ENCODE measurements at places on chromosomes 7 and 10. TPM values are rescaled to one million over a fixed set of nuclear protein-coding genes. Genes with fewer than 3 reads are reported as not detected.

The C10orf53 gene
- polyA plus RNA-seq = not detected

The C10orf95 gene
- polyA plus RNA-seq = 1.2 TPM

The ANXA11 gene
- polyA plus RNA-seq = 75.0 TPM

The OR6V1 gene
- polyA plus RNA-seq = not detected

The OPALIN gene
- not detected for polyA plus RNA-seq

The SYNPO2L gene
- not detected for polyA plus RNA-seq

The ODAD2 gene
- not detected for polyA plus RNA-seq

The FAM131B gene
- polyA plus RNA-seq = 0.58 TPM

The UCN3 gene
- not detected for polyA plus RNA-seq

DNA sequence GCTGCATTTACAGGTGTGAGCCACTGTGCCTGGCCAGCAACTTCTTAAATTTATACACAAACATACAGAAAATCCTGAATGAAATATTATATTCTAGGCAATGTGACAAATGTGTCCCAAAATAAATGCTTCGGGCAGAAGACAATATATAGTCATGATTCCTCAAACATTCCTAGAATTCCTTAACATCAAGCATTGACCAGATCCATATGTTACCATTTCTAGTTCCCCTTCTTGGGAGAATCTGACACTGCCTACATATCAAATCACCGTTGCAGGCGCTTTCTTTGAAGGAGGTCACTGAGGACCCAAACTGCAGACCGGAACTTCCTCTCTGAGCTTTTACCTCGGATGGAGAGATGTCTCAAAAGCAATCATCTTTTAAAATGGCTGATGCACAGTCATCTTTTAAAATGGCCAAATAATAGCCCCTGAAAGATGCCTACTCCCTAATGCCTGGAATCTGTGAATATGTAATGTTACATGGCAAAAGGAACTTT is 323.5 kb downstream of the PHF14 start:
- no peak for DNase-seq

- DNase-seq = no peak
Measured at GRCh38 chr10:74901301-74901700, 74.9 kb downstream of the KAT6B start.

DNA sequence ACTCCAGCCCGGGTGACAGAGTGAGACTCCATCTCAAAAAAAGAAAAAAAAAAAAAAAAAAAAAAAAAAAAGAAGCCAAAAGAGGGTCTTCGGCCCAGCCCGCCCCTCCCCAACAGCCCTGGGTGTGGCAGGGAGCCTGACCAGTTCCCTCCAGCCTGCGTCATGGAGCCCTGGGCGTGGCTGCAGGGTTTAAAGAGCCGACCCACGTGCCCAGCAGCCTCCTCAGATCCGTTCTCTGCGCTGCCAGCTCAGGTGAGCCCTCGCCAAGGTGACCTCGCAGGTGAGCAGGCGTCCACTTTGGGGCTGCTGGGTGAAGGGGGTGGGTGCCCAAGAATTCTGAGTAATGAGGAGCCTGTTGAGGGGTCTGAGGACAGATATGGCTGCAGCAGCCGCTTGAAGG is at the start of gene FXYD4:
FXYD4 (plus strand) TSS at position 219 of the 400 bp plus-strand sequence. CDS start 2,111 bp downstream, outside the sequence.
- DNase-seq = no peak

- DNase-seq = no peak
Measured at GRCh38 chr10:71865561-71866041, 14.6 kb upstream of the PSAP start.

GRCh38 chr10:38209332-38209731 is 115.2 kb downstream of the ZNF37A start:
- peak; percentile 0 for DNase-seq

DNA sequence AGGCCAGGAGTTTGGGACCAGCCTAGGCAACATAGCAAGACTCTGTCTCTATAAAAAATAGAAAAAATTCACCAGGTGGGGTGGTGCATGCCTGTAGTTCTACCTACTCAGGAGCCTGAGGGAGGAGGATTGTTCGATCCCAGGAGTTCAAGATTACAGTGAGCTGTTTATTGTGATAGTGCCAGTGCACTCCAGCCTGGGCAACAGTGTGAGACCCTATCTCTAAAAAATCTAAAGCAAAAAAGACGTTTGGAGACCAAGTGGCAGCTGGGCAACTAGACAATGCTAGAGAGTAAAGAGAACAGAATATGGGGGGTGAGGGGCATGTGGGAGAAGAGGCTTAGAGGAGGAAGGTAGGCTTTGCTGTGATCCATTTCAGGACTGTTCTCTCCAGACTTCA is 1.4 kb downstream of the PDSS1 start:
- no peak for DNase-seq

GRCh38 chr10:114334301-114334700 is 70.0 kb downstream of the AFAP1L2 start:
- no peak for DNase-seq

- DNase-seq = no peak
Measured at GRCh38 chr10:71045204-71045809, 156.9 kb upstream of the PCBD1 start.

GRCh38 chr10:121053151-121053550 is 202.0 kb downstream of the WDR11 start:
- no peak for DNase-seq

GRCh38 chr10:68606918-68607317 is 46.8 kb downstream of the TET1 start:
- DNase-seq = no peak

DNA sequence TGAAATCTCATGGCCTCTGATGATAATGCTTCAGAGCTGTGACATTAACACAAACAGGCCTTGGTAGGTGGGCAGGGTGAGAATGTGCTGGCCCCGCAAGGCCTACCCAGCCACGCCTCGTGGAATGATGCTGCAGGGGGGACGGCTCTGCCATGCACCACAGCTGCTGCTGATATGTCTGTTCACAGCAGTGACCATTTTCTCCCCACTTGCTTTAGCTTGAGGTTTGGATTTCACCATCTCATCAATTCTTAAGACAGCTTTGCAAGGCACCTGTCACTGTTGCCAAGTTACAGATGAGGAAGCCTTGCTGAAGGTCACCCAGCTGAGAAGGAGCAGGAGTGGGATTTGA is 128.3 kb downstream of the PTPN20 start:
- DNase-seq = no peak

- no peak for DNase-seq
Measured at GRCh38 chr10:11176746-11177145, 159.1 kb downstream of the CELF2 start.

GRCh38 chr7:128247640-128248194 is 6.6 kb downstream of the LEP start:
- DNase-seq = peak; percentile 44

- DNase-seq = no peak
Measured at GRCh38 chr10:49617121-49618020, 3.5 kb downstream of the CHAT start.

GRCh38 chr7:76409537-76409936 is at the start of gene SSC4D:
TSS of gene SSC4D (minus strand) at chr7:76409697. CDS start at chr7:76404439, 5,258 bp downstream.
- no peak for DNase-seq

- DNase-seq = peak; percentile 46
Measured at GRCh38 chr10:123945325-123945920, 53.8 kb upstream of the CPXM2 start.

- no peak for DNase-seq
Measured at GRCh38 chr7:16004702-16005101, 318.2 kb upstream of the MEOX2 start.

- DNase-seq = no peak
Measured at GRCh38 chr7:112790586-112791003, 402 bp upstream of the TMEM168 start.

DNA sequence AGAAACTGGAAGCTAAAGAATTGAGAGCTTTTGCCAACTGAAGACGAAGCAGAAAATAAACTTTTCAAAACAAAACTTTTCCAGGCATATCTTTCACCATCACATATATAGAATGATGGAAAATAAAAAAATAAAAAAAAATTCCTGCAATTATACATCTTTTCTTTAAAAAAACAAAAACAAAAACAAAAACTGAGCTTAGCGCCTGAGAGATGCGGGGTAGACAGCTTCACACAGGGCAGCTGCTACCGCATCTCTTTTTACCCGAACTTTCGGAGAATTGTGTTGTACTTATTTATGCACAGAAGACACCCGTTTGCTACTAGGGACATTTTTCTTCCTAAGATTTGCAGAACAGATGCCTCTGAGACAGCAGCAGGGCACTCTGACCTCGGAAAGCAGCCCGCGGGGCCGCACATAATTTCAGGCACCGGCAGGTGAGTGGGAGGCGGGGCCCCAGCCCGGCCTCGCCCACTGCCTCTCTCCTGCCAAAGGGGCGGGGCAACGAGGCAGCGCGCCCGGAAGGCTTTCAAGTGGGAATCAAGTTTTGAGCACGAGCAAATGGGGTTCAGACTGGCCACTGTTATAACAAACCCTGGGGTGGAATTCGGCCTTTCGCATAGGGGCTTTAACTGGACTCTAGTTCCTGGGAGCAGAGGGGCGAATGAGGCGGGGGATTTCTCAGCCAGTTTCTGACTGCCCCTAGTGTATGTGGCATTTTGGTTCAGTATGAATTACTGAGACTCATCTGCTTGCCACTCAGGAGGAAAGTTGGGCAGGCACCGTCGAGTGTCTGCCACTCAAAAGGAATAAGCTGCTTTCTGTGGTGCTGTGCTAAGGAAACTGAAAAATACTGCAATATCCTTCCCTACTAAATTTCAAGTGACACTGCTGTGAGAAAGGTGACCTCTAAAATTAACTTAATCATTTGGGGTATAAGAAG is 18.5 kb upstream of the FAM133B start:
- no peak for DNase-seq

- DNase-seq = peak; percentile 34
Measured at GRCh38 chr10:23174074-23174976, 17.8 kb upstream of the PTF1A start.

DNA sequence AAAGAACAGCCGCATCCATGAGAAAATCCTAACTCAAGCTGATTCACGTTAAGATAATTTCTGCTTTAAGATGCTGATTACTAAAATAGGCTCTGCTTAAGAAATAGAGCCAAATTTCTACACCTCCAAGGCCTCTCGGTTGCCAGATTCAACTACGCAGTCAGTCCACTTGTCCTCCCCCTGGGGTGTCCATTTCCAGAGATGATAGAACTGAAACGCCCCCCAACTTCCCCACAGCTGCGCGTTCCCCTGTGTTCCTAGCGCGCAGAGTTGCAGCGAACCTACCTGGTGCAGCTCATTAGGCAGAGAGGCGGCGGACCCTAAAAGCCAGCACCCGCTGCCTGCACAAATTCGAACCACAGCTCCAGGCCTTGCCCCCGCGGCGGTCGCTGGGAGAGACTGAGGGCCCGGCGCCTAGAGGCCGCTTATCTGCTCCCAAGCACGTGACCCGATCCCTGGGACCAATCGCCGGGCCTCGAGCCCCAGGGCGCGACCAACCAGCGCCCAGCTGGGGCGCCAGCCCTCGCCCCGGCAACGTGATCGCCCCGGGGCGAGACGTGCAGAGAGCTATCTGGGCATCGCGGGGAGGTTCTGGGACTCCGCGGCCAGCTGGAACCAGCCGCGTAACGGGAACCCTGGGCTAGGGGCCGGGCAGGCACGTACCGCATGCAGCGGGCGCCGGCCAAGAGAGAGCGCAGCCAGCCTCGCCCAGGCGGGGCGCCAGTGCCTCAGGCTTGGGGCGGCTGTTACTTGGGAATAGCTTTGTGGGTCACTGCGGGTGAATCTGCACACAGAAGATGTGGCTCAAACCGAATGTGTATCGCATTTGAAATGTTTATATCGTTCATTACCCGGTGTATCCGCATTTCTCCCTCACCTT is at the start of gene PPP1R3C:
PPP1R3C (minus strand) TSS at position 401 of the 880 bp plus-strand sequence; CDS start at position 299, 102 bp downstream.
- DNase-seq = peak; percentile 84

DNA sequence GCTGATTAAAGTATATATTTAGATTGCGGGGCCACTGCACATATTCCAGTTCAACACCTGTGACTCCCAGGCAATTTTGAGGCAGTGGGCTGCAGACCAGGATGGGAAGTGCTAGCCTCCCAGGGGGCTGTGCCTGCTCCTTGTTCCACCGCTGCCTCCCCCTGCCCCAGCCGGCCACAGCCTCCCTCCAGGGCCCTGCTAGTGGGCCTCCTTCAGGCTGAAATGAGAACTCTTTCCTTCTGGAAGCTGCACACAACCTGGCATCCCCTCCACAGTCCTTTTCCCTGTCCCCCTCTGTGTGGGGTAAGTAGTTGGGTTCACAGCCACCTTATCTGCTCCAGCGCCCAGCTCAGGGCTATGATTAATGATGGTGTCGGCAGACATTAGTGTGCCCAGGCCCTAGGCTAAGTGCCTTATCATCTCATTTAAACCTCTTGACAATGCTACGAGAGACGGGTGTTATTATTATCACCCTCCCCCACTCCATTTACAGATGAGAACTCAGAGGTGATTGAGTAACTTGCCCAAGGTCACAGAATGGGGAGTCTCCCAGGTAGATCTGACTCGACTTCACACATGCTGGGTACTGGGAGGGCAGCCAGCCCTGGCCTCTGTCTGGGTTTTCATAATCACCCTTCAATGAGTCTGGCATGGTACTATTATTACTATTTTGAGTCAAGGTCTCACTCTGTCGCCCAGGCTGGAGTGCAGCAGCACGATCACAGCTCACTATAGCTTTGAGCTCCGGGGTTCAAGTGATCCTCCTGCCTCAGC is 10.8 kb upstream of the SFRP5 start:
- no peak for DNase-seq

- DNase-seq = no peak
Measured at GRCh38 chr10:297567-297966, 162.3 kb downstream of the ZMYND11 start.
